ENCODE measurements at places on chromosomes 7 and 10.

DNA sequence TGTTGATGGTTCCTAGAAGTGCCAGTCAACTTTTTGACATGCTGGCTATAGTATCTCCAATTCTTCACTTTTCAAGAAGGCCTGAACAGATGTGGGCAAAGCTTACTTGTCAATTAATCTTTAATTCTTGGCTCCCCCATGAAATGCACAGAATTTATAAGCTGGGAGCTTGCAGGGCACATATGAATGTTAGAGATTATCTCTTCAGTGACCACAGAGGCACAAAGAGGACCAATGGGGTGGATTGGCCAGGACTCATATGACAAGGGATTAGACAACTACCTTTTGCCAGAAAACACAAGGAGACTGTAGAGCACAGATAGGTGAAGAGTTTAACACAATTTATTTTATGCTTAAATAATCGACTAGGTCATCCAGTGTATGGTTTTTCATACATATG lies 121.7 kb upstream of the CCDC6 start:
- no peak for DNase-seq

DNA sequence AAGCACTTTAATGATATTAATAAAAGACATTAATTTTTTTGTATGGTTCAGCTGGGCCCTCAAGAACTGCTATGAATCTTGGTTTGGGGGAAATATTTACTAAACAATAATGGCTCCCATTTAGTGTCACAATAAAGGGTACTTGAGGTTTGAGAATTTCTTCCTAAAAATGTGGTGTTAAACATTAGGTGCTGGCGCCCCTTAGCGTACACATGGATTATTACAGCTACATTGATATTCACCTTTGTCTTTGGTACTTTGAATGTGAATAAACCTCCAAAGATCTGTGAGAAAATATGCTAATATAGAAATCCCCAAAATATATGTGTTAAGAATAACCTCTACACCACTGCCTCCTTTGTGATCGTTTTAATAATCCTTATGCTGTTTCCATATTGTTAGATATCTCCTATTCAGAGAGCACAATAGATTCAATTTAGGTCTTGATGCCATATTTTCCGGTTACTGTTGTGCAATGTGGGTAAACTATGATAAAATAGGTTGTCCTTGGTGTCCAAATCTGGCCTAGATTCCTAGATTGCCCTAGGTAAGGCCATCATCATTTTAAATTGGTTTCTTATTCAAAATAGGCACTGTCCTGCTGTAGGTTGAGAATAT lies 161.8 kb upstream of the CACNA2D1 start:
- DNase-seq = peak; percentile 69

DNA sequence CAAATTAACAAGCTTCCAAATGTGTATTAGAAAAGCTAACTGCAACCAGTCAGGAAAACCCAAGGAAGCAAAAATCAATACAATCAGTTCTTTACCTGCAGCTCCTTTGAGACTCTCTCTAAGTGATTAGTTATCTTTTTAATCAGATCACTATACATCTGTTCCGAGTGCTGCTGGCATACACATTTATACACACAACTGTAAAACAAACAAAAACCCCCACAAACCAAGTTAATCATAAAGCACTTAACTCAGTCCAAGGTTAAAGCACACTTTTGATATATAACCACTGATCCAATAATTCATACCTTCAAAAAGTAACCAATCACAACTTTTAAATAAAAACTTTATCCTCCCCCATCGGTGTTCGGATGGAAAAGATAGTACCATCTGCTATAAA lies 25.6 kb downstream of the CACUL1 start:
- DNase-seq = no peak

GRCh38 chr7:37448636-37449361 lies at the start of gene ELMO1:
Gene ELMO1 (minus strand): TSS chr7:37448864. CDS start chr7:37342690, 106,174 bp downstream.
- peak; percentile 86 for DNase-seq

DNA sequence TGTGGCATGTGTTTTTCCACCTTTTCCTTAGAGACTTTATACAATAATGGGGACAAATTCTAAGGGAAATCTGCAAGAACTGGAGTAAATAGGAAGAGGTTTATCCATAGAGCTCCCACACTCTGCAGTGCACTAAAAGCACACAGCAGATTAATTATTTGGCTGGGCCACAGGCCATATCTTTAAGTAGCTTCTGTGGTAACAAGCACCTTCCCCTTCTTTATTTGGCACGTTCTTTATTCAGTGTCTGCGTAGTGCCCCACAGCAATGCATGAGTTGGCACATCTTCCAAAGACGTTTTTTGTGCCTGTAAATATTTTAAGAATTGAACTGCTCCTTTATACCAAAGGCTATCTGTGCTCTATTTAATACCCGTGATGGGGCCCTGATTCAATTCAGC lies 104.9 kb upstream of the MBL2 start:
- DNase-seq = no peak

- no peak for DNase-seq
These were observed 10.0 kb upstream of the BNIP3 start for GRCh38 chr10:131991726-131992125.

- DNase-seq = no peak
These were observed 44.9 kb downstream of the BEND7 start for GRCh38 chr10:13483951-13484350.

GRCh38 chr7:145884716-145885514 lies 231.7 kb upstream of the CNTNAP2 start:
- no peak for DNase-seq

GRCh38 chr10:96496281-96496925 lies 17.3 kb downstream of the TLL2 start:
- DNase-seq = no peak

- no peak for DNase-seq
These were observed 141.2 kb upstream of the ZNF716 start for GRCh38 chr7:57308631-57309408.

- no peak for DNase-seq
These were observed 105.9 kb upstream of the TMEM168 start for GRCh38 chr7:112896026-112896601.

GRCh38 chr10:48821692-48822091 lies 117.9 kb downstream of the LRRC18 start:
- DNase-seq = no peak

DNA sequence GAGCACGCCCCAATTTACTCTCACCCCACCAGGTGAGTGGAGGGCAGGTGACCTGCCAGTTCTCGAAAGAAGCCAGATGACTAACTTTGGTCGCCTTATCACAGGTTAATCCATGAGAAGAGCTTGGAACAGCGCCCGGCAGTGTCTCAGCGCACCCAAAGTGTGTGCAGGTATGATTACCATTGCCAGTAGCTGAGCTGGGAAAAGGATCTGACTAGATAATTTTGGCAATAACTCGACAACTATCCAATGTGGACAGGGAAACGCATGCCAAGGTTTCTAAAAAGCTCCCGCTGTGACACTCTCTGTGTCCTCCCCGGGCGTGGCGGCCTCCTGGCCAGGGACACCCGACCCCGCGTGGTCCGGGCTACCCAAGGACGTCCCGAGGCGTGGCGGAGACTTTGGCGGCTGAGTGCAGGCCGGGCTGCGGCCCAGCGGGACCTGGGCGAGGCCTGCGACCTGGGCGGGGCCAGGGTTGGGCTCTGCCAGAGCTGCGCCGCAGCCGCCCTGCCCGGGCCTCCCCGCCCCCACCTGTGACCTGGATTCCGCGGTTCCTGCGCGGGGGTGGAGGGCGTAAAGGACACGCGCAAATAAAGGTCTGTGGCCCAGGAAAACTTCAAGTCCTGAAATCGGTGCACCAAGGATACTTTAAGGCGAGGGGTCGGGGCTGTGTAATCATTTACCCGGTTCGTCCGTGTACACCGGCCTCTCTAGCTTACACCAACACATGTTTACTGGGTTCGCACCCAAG lies 13.7 kb upstream of the WAPL start:
- peak; percentile 16 for DNase-seq

- DNase-seq = no peak
These were observed 70.9 kb downstream of the DYNC1I1 start for GRCh38 chr7:95843286-95843685.

GRCh38 chr10:95741807-95742467 lies 14.0 kb upstream of the ENTPD1 start:
- DNase-seq = peak; percentile 33

GRCh38 chr10:65294329-65294728 lies 1631.5 kb upstream of the LRRTM3 start:
- no peak for DNase-seq
